ENCODE measurements at places on chromosomes 13 and 19. TPM values are rescaled to one million over a fixed set of nuclear protein-coding genes. Genes with fewer than 3 reads are reported as not detected.

Gene C19orf67
- not detected for total RNA-seq

Gene NLRP4
- total RNA-seq = not detected

Gene ATP8B3
- total RNA-seq = 5.5 TPM

Gene SLC46A3
- total RNA-seq = 0.84 TPM

Gene SPTBN4
- 0.34 TPM for total RNA-seq

Gene MUC16
- not detected for total RNA-seq

Gene PTGER1
- 2.5 TPM for total RNA-seq

Gene COMP
- not detected for total RNA-seq

Gene ZSCAN4
- not detected for total RNA-seq

Gene PSG1
- not detected for total RNA-seq

Gene RGCC
- total RNA-seq = 17.8 TPM

Gene TTC9B
- total RNA-seq = not detected

Gene ZNF83
- 11.9 TPM for total RNA-seq

Gene CASP14
- total RNA-seq = not detected

Gene RASAL3
- total RNA-seq = not detected

Gene KIR2DL3
- not detected for total RNA-seq

Gene SLC10A2
- total RNA-seq = not detected

Gene SKA3
- 22.7 TPM for total RNA-seq

All from bronchus fibroblast of lung (primary cell).